ENCODE measurements at places on chromosomes 7 and 10. TPM values are rescaled to one million over a fixed set of nuclear protein-coding genes. Genes with fewer than 3 reads are reported as not detected.

DNA sequence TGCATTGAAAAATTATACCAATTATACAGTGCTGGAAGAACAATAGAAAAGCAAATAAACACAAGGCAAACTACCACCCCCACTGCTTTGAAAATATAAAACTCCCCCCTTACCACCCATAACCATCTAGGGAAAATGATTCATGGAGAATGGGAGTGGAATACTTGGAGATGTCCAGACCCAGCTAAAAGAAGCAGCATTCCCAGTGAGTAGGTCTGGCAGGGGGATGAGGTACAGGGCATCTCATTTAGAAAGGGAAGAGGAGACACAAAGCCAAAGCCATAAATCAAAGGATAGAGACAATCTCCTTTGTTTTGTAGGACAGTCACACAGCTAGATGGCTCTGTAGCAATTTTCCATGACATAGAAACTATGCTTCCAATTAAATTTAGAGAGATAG, 36.0 kb upstream of the DGKI start:
- no peak for DNase-seq

DNA sequence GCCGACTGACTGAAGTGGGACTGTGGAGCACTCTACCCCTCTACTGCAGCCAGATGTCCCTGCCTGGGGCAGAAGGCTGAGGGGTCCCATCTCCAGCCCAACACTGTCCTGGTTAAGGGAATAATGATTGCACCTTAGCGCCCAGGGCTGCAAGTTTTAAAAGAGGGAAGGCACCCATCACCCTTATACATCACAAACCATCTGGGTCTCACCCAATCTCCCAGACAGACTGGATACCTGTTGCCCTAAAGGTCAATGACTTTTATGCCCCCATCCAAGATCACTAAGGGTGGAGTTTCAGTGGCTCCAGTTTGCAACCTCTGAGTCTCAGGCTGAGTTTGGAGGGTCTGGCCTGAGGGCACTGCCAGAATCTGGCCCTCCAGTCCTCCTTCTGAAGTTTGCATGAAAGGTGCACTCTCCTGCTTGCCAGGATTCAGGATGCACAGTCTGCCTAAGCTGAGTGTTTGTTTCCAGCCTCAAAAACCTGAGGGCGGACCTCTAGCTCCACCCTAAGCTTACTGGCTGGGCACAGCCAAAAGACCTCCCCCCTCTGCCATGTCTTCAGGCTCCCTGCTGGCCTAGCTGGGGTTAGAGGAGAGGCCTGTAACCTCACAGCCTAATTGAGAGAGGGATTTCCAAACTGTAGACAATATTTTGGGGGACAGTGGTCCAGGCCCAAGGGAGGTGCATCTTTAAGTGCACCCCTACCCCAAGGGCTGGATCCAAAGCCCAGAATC, 2.5 kb upstream of the EMX2 start:
- DNase-seq, result no peak

- DNase-seq, result no peak
These were observed 278.5 kb downstream of the DNAJB6 start for GRCh38 chr7:157615101-157615817.

PRR15 gene
- total RNA-seq, result not detected

- no peak for DNase-seq
These were observed 23.1 kb downstream of the CALHM2 start for GRCh38 chr10:103428989-103429643.

C10orf143 gene
- total RNA-seq, result 4.3 TPM

OPN4 gene
- total RNA-seq, result not detected

ZCWPW1 gene
- total RNA-seq, result 2.6 TPM

ECD gene
- 30.5 TPM for total RNA-seq

VSTM4 gene
- total RNA-seq, result 0.16 TPM

- DNase-seq, result no peak
These were observed 244.8 kb downstream of the BAMBI start for GRCh38 chr10:28922127-28922526.

GRCh38 chr7:744854-745430, 17.9 kb upstream of the PRKAR1B start:
- no peak for DNase-seq

OTUD1 gene
- 11.2 TPM for total RNA-seq

ZNF679 gene
- total RNA-seq, result not detected

DNA sequence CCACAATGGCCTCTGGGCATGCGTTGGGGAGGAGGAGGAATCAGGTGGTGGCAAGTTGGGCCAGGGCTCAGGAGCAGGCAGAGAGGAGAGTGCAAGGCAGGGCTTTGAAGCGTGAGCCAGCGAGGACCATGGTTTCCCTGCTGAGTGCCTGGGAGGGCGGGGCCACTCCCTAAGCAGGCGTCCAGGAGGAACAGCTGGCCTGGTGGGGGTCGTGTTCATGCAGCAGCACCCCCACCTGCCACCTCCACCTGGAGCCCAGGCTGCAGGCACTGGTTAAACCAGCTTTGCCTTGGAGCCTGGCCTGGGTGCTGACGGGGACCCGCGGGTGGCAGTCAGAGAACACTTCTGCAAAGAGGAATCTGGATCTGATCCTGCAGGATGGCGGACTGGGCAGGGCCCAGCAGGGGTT, 24.2 kb upstream of the AQP1 start:
- DNase-seq, result no peak

DNA sequence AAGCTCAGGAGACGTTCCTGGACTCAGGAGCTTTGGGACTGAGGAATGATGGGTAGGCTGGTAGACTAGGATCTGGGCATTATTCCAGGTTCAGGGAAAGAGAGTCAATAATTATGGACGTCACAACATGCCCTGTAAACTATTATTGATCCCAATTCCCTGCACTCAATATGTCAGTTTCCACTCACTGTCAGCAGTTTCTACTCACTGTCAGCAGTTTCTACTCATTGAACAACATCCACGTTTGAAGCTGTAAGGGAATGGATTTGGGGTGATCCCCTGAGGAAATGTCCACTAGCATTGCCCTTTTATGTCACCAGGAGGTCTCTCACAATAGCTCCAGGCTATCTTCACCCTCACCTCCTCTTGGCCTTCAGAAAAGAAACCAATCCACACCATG, 1268.6 kb downstream of the TYW1 start:
- no peak for DNase-seq

- DNase-seq, result no peak
These were observed 88.3 kb downstream of the C10orf105 start for GRCh38 chr10:71631007-71631861.

- DNase-seq, result no peak
These were observed 112.1 kb upstream of the KLF6 start for GRCh38 chr10:3897156-3897555.

GRCh38 chr7:111439977-111440376, 122.3 kb downstream of the IMMP2L start:
- no peak for DNase-seq

GIMAP1 gene
- 6.8 TPM for total RNA-seq

All from activated CD8-positive, alpha-beta memory T cell treated with anti-CD3 and anti-CD28 coated beads, Interleukin-2, amount 10 ng/mL, durations not matched to agents 7 days and 5 days (primary cell).